GM23248 (cell line): ENCODE measurements at places on chromosomes 1 and 21. TPM values are rescaled to one million over a fixed set of nuclear protein-coding genes. Genes with fewer than 3 reads are reported as not detected.
A peak's percentile ranks its signal among the peaks of the same experiment; 100 is the strongest.

- H3K27me3 ChIP-seq = no peaks in the 10 kb centered on the region
- no peak overlapping the region for H3K27ac ChIP-seq
- no peak overlapping the region for H3K4me3 ChIP-seq
- no peak for DNase-seq
- peaks cover 8% of the 10 kb centered on the region; the same call in 1 of the 2 replicates for H3K36me3 ChIP-seq
- peaks cover 8% of the 10 kb centered on the region for H3K4me1 ChIP-seq
These were observed 24.9 kb downstream of the ZNF697 start for GRCh38 chr1:119623193-119623515.

DNA sequence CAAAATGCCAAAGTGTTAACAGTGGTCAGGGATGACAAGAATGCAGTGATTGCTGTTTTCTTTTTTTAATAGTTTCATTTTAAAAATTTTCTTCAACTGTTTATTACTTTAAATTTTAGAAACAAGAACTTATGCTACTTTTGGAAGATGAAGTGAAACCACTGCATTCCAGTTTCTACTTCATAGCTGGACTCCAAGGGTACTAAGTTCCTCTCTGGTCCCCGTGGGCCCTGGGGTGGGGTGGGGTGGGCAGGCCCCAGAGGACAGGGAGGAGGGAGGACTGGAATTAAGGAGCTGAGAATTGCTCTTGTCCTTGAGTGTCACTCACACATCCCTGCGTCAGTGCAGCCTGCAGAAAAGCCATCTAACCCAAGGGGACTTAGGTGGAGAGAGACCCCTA is 97.3 kb downstream of the RAVER2 start:
- H3K36me3 ChIP-seq = peaks cover 50% of the 10 kb centered on the region
- no peak for DNase-seq
- H3K27ac ChIP-seq = no peak overlapping the region
- H3K27me3 ChIP-seq = no peaks in the 10 kb centered on the region
- H3K4me1 ChIP-seq = peaks cover 6% of the 10 kb centered on the region; the same call in 1 of the 2 replicates

SLAMF1 gene
- not detected in 2 replicates for total RNA-seq

FAM177B gene
- total RNA-seq = not detected in 2 replicates

DMBX1 gene
- not detected in 2 replicates for total RNA-seq

GRCh38 chr1:30787856-30788495 is 30.4 kb upstream of the LAPTM5 start:
- no peaks in the 10 kb centered on the region for H3K36me3 ChIP-seq
- no peak overlapping the region for H3K27ac ChIP-seq
- no peaks in the 10 kb centered on the region for H3K4me1 ChIP-seq
- H3K4me3 ChIP-seq = no peak overlapping the region

OR2T29 gene
- not detected in 2 replicates for total RNA-seq

JAK1 gene
- 115 and 124 TPM in 2 replicates for total RNA-seq

CLEC20A gene
- not detected in 2 replicates for total RNA-seq

FYB2 gene
- not detected in 2 replicates for total RNA-seq

GRCh38 chr21:43588957-43589356 is 70.3 kb downstream of the HSF2BP start:
- no peaks in the 10 kb centered on the region for H3K27me3 ChIP-seq
- DNase-seq = no peak
- H3K4me3 ChIP-seq = no peak overlapping the region
- H3K4me1 ChIP-seq = peaks cover 38% of the 10 kb centered on the region
- H3K36me3 ChIP-seq = no peaks in the 10 kb centered on the region
- no peak overlapping the region for H3K27ac ChIP-seq

MAP3K7CL gene
- 14.8 and 18.5 TPM in 2 replicates for total RNA-seq

DNA sequence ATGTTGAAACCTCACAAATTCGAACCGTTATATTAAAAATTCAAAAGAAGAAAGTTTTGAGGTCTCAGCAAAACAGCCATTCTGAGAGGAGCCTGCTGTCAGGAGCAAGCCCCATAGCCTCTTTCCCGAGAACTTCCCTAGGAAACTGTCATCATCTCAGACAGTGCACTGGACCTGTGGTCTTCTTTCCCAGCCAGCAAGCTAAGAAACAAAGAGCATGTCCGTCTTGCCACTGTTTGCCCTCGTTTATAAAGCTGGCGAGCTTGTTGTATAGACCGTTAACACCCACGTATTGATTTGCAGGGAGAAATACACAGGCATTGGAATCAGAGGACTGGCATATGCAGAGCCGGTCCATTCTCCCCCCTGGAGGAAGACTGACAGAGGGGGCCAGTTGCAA is 407.0 kb downstream of the NPHP4 start:
- no peak for DNase-seq
- H3K4me1 ChIP-seq = no peaks in the 10 kb centered on the region
- H3K36me3 ChIP-seq = no peaks in the 10 kb centered on the region
- H3K27me3 ChIP-seq = no peaks in the 10 kb centered on the region

- H3K4me3 ChIP-seq = peak overlapping the region; percentile 28; the same call in 1 of the 2 replicates
- H3K4me1 ChIP-seq = peaks cover 14% of the 10 kb centered on the region
- no peaks in the 10 kb centered on the region for H3K27me3 ChIP-seq
- peak overlapping the region; percentile 66 for H3K27ac ChIP-seq
- no peaks in the 10 kb centered on the region for H3K36me3 ChIP-seq
- peak; percentile 98 for DNase-seq
These were observed 105.9 kb upstream of the SLC45A1 start for GRCh38 chr1:8211883-8212579.

- peak overlapping the region; percentile 87 for H3K4me3 ChIP-seq
- peak; percentile 53 for DNase-seq
- no peaks in the 10 kb centered on the region for H3K36me3 ChIP-seq
- H3K27me3 ChIP-seq = no peaks in the 10 kb centered on the region
- 0 out of 2 replicates have a peak, but pooled peaks cover 4% of the 10 kb centered on the region for H3K4me1 ChIP-seq
These were observed 926 bp upstream of the MRPL55 start for GRCh38 chr1:228109962-228110488.

GRCh38 chr1:61047061-61047460 is 35.3 kb upstream of the NFIA start:
- no peak overlapping the region for H3K4me3 ChIP-seq
- DNase-seq = no peak
- no peaks in the 10 kb centered on the region for H3K4me1 ChIP-seq
- peaks cover 10% of the 10 kb centered on the region for H3K27me3 ChIP-seq
- H3K27ac ChIP-seq = no peak overlapping the region

SPATC1L gene
- 5.2 and 5.3 TPM in 2 replicates for total RNA-seq

- DNase-seq = no peak
- H3K36me3 ChIP-seq = peaks cover 3% of the 10 kb centered on the region; the same call in 1 of the 2 replicates
- H3K27me3 ChIP-seq = no peaks in the 10 kb centered on the region
- no peak overlapping the region for H3K4me3 ChIP-seq
- H3K27ac ChIP-seq = no peak overlapping the region
- peaks cover 25% of the 10 kb centered on the region for H3K4me1 ChIP-seq
These were observed 3.4 kb downstream of the DDX59 start for GRCh38 chr1:200666309-200666708.

- no peaks in the 10 kb centered on the region for H3K27me3 ChIP-seq
- peak overlapping the region; percentile 20; the same call in 1 of the 2 replicates for H3K27ac ChIP-seq
- H3K36me3 ChIP-seq = no peaks in the 10 kb centered on the region
- H3K4me1 ChIP-seq = peaks cover 44% of the 10 kb centered on the region
These were observed 76.3 kb downstream of the XCL2 start for GRCh38 chr1:168467452-168467851.

C1orf87 gene
- total RNA-seq = not detected in 2 replicates

GRCh38 chr1:115781343-115781742 is 12.8 kb upstream of the CASQ2 start:
- H3K27ac ChIP-seq = 0 out of 2 replicates have a peak overlapping the region, but pooled peaks have one; percentile 89
- no peaks in the 10 kb centered on the region for H3K27me3 ChIP-seq
- H3K36me3 ChIP-seq = no peaks in the 10 kb centered on the region
- H3K4me1 ChIP-seq = peaks cover 41% of the 10 kb centered on the region

DNA sequence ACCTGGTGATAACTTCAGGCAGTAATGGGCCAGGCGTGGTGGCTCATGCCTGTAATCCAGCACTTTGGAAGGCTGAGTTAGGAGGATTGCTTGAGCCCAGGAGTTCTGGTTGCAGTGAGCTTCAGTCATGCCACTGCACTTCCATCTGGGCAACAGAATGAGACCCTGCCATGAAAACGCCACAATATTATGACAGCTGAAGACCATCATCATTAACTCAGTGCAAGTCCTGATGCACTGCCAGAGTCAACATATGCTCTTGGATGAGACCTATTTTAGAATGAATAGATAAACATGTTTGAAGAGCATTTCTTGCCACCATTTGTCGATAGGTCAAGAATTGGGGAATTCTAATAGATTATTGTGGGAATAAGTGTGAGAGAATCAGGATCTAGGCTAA is 26.4 kb downstream of the HENMT1 start:
- H3K4me3 ChIP-seq = no peak overlapping the region
- H3K27ac ChIP-seq = no peak overlapping the region
- no peak for DNase-seq
- peaks cover 4% of the 10 kb centered on the region; the same call in 1 of the 2 replicates for H3K4me1 ChIP-seq

AADACL3 gene
- total RNA-seq = not detected in 2 replicates

- no peak for DNase-seq
- no peaks in the 10 kb centered on the region for H3K4me1 ChIP-seq
- no peak overlapping the region for H3K4me3 ChIP-seq
These were observed 40.6 kb downstream of the ERI3 start for GRCh38 chr1:44314452-44314851.

DNA sequence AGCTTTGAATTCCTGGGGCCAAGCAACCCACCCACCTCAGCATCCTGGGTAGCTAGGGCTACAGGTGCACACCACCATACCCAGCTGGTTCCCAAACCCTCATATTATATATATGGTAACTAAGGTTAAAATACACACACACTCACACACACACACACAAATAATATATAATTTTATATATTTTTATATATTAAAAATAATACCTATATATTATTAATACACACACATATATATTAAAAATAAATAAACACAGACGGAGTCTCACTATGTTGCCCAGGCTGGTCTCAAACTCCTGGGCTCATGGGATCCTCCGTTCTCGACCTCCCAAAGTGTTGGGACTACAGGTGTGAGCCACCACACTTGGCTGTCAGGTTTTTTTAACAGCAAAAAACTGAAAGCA is 31.9 kb downstream of the SCAF4 start:
- H3K4me3 ChIP-seq = no peak overlapping the region
- peaks cover 68% of the 10 kb centered on the region for H3K36me3 ChIP-seq
- H3K27ac ChIP-seq = no peak overlapping the region
- H3K27me3 ChIP-seq = no peaks in the 10 kb centered on the region

- H3K36me3 ChIP-seq = no peaks in the 10 kb centered on the region
- H3K4me1 ChIP-seq = no peaks in the 10 kb centered on the region
- H3K27ac ChIP-seq = no peak overlapping the region
- no peak overlapping the region for H3K4me3 ChIP-seq
These were observed 35.4 kb upstream of the LRRC8B start for GRCh38 chr1:89489047-89489729.

GRCh38 chr1:203136409-203137042 is 9.0 kb downstream of the ADORA1 start:
- H3K4me1 ChIP-seq = no peaks in the 10 kb centered on the region
- no peak overlapping the region for H3K27ac ChIP-seq
- DNase-seq = no peak
- no peak overlapping the region for H3K4me3 ChIP-seq

TMEM51 gene
- total RNA-seq = 0.38 and 0.54 TPM in 2 replicates

GRCh38 chr1:160672789-160673695 is 26.2 kb upstream of the SLAMF1 start:
- H3K27me3 ChIP-seq = peaks cover 4% of the 10 kb centered on the region; the same call in 1 of the 2 replicates
- H3K27ac ChIP-seq = no peak overlapping the region

NTNG1 gene
- 14.4 and 14.7 TPM in 2 replicates for total RNA-seq

DNA sequence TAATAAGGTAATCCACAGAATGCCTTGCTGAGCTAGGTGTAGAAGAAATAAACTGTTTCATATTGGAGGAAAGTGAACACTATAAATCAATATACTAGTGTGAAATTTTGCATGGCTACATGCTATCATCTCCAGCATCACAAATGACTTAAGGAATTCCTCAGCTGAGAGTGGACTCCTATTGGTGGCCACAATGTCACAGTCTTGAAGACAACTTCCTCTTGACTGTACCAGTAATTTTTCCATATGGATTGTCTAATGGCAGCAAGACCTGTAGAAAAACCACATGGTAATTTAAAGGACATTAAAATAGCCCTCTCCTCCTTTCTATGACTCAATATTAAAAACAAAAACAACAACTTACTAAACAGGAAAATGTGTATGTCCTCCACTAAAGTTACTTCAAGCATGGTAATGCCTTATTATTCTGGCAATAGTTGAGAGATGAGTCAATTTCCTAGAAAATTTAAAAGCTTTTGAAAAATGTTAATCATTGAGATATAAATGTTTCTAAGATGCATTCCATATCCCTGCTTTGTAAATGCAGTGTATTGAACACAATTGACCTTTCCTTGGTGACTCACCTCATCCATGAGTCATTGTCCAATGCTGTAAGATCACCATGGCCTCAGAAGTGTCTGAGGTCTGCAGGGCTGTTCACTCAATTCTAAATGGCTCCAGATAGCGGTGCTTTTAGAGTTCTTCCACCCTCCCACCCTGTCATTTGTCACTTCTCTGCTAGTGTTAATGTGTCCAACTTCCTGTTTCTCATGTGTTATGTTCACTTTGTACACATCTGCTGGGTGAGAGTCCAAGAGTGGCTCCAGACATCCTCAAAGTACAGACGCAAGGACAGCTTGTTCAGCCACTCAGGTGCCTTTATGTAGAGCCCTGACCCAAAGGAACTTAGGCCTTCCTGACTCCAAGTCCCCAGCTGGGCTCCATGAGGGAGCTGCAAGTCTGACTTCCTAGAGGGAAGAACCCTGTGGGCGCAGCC is 32.8 kb upstream of the DNASE2B start:
- no peaks in the 10 kb centered on the region for H3K36me3 ChIP-seq
- DNase-seq = peak; percentile 95
- H3K27ac ChIP-seq = peak overlapping the region; percentile 47
- peaks cover 30% of the 10 kb centered on the region for H3K4me1 ChIP-seq
- no peaks in the 10 kb centered on the region for H3K27me3 ChIP-seq

KCNA3 gene
- total RNA-seq = not detected in 2 replicates

- no peak overlapping the region for H3K27ac ChIP-seq
- no peak for DNase-seq
- no peaks in the 10 kb centered on the region for H3K36me3 ChIP-seq
- H3K27me3 ChIP-seq = peaks cover 6% of the 10 kb centered on the region; the same call in 1 of the 2 replicates
- H3K4me3 ChIP-seq = no peak overlapping the region
- no peaks in the 10 kb centered on the region for H3K4me1 ChIP-seq
These were observed 70.3 kb downstream of the RAP1GAP start for GRCh38 chr1:21598904-21599303.

GRCh38 chr1:1402072-1402900 is 3.2 kb upstream of the CCNL2 start:
- H3K36me3 ChIP-seq = peaks cover 10% of the 10 kb centered on the region; the same call in 1 of the 2 replicates
- no peaks in the 10 kb centered on the region for H3K27me3 ChIP-seq
- DNase-seq = peak; percentile 84
- H3K4me1 ChIP-seq = peaks cover 18% of the 10 kb centered on the region
- H3K4me3 ChIP-seq = no peak overlapping the region

DNA sequence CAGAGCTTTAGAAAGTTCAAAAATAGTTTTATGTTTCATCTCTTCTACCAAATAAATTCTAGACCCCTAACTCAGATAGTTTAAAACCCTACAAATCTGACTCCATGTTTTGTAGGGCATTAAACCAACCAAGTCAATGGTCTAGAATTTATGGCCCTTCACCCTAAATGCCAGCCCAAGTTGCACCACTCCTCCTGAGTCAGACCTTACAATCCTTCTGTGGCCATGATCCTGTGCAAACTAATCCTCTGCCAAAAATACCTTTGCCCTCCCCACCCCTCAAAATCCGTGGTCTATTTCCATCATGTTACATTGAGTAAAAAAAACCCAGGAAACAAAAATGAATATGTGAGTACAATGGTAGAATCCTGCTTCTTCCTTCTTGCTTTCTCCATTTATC is 179.3 kb downstream of the NR5A2 start:
- no peaks in the 10 kb centered on the region for H3K27me3 ChIP-seq
- no peaks in the 10 kb centered on the region for H3K36me3 ChIP-seq
- H3K27ac ChIP-seq = peak overlapping the region; percentile 55

GRCh38 chr1:14217384-14217783 is 381.1 kb upstream of the KAZN start:
- H3K4me1 ChIP-seq = no peaks in the 10 kb centered on the region
- H3K36me3 ChIP-seq = no peaks in the 10 kb centered on the region
- no peak overlapping the region for H3K4me3 ChIP-seq
